AG08395 (cell line): ENCODE measurements at places on chromosomes 11 and 22.
A peak's percentile ranks its signal among the peaks of the same experiment; 100 is the strongest.

DNA sequence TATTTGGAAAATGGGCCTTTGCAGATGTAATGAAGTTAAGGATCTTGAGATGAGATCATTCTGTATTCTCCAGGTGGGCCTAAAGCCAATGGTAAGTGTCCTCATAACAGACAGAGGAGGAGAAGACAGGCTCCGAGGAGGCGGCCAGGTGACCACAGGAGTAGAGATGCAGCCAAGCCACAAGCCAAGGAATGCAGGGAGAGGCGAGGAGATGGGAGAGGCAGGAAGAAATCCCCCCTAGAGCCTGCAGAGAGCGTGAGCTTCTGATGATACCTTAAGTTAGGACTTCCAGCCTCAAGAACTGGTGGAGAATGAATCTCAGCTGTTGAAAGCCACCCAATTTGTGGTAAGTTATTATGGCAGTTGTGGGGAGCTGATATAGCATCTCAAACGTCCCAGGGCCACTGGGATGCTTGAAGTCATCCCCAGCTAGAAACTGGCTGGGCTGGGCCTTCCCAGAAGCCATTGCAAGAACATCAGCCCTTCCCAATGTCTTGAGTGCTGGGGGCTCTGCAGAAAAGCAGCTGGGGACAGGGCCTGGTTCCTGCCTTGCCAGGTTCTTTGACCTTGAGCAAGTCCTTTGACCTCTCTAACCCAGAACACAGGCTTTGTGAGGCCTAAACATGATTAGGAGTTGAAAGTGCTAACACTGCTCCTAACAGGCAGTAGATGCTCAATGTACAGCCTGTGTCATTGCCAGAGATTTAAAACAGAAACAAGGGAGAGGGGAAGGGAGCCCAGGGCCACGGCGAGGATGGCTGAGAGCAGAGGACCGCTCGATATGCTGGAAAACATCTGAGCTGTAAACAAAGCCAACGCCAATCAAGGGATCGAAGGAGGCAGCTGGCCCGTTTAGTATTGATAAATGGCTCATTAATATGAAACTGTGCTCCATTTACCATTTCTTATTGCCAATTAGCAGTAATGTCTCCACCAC, 632.3 kb downstream of the TBC1D22A start:
- DNase-seq = no peak

- DNase-seq = no peak
Measured at GRCh38 chr11:45927332-45927683, 4.9 kb downstream of the LARGE2 start.

GRCh38 chr11:95547976-95548375, 241.6 kb downstream of the FAM76B start:
- DNase-seq = no peak

DNA sequence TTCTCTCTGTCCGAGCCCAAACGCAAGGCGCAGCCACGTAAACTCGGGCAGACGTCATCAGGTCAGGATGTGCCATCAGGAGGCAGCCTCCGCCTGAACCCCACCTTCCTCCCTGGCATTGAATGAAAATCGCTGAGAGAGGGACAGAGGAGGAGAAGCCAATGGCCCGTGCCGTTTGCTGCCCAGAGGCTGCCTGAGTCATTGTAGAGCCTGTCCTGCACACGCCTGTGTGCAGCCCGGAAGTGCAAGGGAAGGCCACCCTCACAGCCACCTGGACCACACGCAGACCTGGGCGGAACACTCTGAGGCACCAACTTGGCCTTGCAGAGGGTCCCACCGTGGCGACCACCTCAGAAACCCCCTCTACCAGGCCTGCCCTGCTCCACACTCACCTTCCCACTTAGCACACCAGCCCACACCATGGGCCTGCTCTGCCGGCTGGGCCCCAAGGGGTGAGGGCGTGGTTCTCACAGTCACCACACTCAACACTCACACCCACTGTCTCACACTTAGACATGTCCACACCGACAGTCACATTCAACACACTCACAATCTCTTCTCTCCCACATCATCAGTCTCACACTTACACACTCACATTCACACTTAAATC, 9.1 kb downstream of the CHID1 start:
- no peak for DNase-seq

DNA sequence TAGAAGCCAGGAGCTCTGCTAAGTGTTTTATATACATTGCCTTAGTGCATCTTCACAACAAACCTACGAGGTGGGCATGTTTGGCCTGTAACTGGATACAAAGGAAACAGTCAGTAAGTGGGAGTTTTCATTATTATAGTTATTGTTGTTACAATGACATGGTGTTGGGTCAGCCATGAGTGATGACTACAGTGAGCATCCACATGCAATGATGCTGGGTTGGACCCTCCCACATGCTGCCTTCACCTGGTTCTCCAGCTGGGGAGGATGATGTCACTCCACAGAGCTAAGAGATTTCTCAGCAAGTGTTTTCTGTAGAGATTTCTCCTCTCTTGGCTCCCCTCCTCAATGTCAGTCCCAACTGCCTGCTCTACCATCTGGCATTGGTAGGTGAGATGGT, 59.3 kb downstream of the EHF start:
- no peak for DNase-seq

- no peak for DNase-seq
Measured at GRCh38 chr11:117396970-117397369, 69.3 kb downstream of the CEP164 start.

- no peak for DNase-seq
Measured at GRCh38 chr22:41247703-41248102, 7.0 kb upstream of the CHADL start.

- no peak for DNase-seq
Measured at GRCh38 chr22:47587861-47588577, 825.6 kb downstream of the TBC1D22A start.

DNA sequence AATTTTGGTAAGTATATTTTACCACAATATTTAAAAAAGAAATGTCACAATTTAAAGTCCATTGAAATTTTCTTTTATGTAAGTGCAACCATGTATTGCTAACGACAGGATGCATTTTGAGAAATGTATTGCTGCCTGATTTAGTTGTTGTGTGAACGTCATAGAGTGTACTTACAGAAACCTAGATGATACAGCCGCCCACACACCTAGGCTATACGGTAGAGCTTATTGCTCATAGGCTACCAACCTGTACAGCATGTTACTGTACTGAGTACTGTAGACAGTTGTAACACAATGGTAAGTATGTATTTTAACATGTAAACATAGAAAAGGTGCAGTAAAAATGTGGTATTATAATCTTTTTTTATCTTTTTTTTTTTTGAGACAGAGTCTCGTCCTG, 48.1 kb downstream of the CBL start:
- DNase-seq = no peak

GRCh38 chr11:125315079-125315740, 150.7 kb downstream of the PKNOX2 start:
- DNase-seq = no peak

- peak; percentile 87 for DNase-seq
Measured at GRCh38 chr11:17343907-17344306, 7.7 kb upstream of the NCR3LG1 start.

DNA sequence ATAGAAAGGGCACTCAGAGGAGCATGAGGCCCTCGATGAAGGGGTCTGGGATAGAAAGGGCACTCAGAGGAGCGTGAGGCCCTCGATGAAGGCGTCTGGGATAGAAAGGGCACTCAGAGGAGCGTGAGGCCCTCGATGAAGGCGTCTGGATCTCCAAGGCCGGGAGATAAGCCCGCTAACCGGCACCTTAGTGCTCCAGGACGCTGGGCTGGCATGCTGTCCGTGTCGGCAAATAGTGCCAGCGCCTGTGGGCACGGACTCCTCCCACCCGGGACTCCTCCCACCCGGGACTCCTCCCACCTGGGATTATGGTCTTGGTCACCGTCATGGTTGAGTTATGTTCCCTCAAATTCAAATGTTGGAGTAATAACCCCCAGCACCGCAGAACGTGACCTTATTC, 725.3 kb downstream of the BRD1 start:
- no peak for DNase-seq

GRCh38 chr11:101169944-101170343, 40.3 kb upstream of the PGR start:
- DNase-seq = no peak

DNA sequence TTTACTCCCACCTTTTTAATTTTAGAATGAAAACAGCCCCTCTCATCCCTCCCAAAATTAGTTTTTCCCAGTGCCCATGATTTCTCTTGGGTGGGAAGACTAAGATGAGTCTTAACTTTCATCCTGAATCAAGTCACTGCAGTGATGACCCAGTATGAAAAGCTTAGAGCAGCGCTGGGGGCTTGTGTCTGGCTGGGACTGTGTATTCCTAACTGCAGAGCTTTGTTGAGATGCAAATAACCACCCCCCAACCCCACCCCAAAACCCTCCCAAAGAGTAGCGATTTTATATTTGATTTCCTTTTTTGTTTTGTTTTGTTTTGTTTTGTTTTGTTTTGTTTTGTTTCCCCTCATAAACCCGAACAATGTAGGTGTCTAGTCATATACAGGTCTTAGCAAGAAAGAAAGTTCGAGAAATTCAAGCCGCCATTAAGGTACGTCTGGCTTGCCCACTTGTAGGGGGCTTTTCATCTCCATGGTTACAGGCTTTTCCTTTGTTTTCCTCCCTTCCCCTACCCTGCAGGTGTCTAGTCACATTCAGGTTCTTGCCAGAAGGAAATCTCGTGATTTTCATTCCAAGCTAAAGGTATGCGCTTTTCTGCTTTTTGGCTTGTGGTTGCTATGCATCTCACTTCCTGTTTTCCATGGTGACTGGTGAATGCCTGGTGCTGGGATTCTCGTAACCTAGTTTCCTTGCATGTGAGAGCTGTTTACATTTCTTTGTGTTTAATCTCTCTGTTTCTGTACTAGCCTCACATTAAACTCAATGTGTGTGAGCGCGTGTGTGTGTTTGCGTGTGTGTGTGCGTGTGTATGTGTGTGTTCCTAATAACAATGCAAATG, 144.6 kb upstream of the RASSF10 start:
- peak; percentile 71 for DNase-seq

- peak; percentile 78 for DNase-seq
Measured at GRCh38 chr22:36562261-36562835, 33.4 kb upstream of the EIF3D start.

GRCh38 chr22:37340331-37341262, 58.3 kb downstream of the CYTH4 start:
- DNase-seq = no peak

GRCh38 chr22:43014316-43014868, 557 bp downstream of the PACSIN2 start:
- peak; percentile 33 for DNase-seq

GRCh38 chr11:16027621-16028020, 328.7 kb downstream of the SOX6 start:
- no peak for DNase-seq

DNA sequence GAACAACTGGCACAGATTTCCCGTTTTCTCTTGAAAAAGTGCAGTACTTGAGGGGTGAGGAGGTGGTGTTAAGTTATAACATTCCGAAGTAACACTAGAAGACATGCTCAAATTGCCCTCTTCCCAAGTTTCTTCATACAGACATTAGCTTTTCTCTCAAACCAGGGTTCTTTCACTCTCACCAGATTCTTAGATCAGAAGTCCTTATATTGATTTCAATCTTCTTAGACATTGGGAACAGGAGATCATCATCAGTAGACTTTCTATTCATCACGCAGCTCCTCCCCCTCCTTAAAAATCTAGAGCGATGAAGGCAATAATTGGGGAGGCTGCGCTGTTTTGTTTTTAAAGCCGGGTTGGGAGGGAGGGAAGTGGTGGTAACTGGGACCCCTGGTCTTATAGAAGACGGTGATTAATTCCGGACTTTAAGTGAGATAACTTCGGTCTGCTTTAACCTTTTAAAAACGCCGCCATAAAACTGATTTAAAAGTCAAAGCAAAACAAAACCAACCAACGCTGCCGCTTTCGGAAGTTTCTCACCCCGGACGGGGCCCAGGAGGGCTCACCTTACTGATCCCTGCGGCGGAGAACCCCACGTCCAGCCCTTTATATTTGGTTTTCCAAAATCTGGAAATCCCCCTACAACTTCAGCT, 665 bp downstream of the USP28 start:
- DNase-seq = no peak

GRCh38 chr11:34245041-34245440, 112.8 kb downstream of the ABTB2 start:
- no peak for DNase-seq

DNA sequence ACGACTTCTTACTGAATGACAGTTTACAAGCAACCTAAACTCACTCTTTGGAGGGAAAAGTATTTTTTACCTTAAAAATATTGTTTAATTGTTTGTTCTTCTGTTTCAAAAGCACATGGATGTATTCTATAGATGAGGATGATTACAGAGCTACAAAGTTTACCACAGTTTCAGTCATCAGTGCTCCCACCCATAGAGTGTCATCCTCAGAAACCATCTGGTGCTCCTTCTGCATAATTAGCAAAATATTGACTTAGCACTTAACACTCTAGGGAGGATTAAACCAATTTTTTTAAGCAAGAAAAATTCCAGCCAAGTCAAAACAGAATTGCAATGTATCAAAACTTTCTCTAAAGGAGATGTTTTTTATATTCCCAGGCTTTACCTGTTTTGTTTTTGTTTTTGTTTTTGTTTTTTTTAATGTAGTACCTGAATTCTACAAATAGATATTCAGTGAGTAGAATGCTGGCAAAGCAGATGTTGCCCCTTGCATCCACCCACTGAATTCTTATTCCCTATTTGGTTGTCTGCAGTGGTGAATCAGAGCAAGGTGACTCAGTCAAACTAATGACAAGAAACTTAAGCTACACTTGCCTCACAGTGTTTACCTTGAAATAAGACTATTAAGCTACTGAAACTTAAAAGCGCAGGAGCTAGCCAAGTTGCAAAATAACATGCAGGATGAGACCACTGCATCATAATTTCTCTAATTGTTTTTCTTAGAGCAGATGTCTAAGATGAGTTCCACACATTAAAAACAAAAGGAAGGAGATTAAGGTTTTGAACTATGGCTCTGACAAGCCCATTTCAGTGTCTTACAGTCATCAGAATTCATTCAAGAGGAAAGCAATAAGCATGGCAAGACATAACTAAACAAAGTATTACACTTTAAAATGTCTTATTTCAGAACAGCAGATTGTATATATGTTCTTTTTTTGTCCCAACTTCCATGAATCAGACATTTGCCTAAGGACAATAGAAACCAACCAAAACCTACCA, 155.1 kb upstream of the SOX6 start:
- DNase-seq = no peak

DNA sequence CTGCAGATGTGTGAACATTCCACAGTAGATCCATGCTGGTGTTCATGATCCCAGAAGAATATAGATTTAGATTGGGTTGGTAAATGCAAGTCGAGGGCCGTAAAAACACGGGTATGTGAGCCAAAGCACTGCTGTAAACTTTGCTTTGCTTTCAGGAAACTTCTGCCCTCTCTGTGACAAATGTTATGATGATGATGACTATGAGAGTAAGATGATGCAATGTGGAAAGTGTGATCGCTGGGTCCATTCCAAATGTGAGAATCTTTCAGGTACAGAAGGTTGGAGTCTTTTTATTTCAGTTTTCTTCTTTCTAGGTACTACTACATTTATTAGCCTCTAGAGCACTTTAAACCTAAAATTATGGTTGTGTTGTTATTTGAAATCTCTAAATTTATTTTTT, 36.2 kb upstream of the TTC36 start:
- DNase-seq = no peak

DNA sequence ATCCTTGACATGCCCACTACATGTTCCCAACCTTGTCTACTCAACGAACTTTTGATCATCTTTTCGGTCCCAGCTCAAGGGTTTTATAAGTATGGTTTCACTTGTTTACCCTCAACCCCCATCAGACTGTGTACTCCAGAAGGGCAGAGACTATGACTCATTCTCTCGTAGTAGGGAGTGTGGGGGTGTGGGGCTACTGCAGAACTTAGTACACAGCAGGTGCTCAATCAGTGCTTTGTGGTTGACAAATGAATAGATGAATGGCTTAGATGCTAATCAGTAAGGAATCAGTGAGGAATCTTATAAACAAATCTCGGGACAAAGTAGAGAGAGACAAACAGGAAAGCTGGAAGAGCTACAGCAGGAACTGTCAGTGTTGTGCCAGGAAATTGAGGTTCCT, 151.7 kb upstream of the PLET1 start:
- no peak for DNase-seq
